Activated T-cell treated with anti-CD3 and anti-CD28 coated beads, Interleukin-2, amount 50 U/mL, for 4 hours (primary cell): ENCODE measurements at places on chromosomes 5 and 9. TPM values are rescaled to one million over a fixed set of nuclear protein-coding genes. Genes with fewer than 3 reads are reported as not detected.

DNA sequence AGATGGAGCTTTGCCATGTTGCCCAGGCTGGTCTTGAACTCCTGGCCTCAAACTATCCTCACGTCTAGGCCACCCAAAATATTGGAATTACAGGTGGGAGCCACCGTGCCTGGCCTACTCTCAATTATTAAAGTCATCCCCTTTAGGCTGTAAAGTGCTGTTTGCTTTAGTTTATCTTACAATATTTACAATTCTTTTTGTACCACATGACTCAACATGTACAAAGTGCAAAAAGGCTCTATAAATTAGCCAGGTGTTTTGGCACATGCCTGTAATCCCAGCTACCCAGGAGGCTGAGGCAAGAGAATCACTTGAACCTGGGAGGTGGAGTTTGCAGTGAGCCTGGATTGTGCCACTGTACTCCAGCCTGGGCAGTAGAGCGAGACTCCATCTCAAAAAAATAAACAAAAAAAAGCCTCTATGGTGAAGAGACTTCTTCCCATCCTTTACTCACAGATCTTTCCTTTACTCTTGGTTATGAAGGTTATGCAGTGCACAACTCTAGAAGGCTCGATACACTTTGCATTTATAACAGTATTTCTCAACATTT, 28.5 kb upstream of the MLLT3 start:
- no peak for DNase-seq

DNA sequence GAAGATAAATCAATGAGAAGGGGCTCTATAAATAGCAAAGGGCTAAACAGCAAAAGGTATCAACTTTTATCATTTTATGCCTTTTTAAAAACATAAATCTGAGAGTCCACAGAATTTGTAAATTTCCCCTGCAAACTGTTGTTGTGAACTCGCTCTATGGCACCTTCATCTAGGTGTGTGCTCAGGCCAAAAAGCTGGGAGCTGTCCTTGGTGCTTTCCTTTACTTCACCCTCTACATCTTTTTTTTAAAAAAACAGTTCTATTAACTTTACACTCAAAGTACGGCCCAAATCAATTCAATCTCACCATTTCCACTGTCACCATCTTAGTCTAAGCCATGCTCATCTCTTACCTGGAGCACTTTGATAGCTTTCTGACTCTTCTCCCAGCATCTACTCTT, 108.2 kb upstream of the GPR151 start:
- DNase-seq = no peak

- DNase-seq = no peak
Measured at GRCh38 chr5:171625646-171626045, 160.0 kb upstream of the SMIM23 start.

STOM gene
- total RNA-seq = 46.7 TPM

DNA sequence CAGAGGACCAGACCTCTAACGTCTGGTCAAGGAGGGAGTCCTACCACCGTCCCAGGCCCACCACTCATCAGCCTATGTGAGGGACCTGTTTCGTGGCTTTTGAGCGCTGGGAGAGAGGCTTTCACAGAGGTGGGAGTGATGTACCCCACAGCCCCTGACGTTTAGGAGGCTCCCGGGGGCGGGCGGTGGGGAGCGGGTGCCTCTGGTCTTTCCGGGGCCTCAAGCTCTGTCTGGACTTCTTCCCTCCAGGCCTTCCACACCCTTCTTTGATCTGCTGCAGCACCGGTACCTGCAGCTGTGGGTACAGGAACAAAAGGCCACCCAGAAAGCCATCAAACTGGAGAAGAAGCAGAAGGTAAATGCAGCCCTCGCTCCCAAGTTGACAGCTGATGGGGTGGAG, 45.1 kb upstream of the BARHL1 start:
- DNase-seq = no peak

DNA sequence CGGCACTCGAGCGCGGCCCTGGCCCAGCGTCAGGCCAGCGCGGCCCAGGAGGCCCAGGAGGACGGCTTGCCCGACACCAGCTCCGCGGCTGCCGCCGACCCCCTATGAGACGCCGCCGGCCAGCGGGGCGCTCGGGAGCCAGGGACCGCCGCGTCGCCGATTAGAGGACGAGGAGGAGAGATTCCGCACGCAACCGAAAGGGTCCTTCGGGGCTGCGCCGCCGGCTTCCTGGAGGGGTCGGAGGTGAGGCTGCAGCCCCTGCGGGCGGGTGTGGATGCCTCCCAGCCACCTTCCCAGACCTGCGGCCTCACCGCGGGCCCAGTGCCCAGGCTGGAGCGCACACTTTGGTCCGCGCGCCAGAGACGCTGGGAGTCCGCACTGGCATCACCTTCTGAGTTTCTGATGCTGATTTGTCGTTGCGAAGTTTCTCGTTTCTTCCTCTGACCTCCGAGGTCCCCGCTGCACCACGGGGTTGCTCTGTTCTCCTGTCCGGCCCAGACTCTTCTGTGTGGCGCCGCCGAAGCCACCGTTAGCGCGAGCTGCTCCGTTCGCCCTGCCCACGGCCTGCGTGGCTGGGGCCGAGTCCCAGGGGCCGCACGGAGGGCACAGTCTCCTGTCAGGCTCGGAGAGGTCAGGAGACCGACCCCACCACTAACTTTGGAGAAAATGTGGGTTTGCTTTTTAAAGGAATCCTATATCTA, 42.6 kb upstream of the CACNA1B start:
- DNase-seq = no peak

GRCh38 chr9:124078641-124079040, 67.1 kb downstream of the LHX2 start:
- DNase-seq = no peak
